Right atrium auricular region (tissue), 2 donors: ENCODE measurements at places on chromosomes 7 and 10. TPM values are rescaled to one million over a fixed set of nuclear protein-coding genes. Genes with fewer than 3 reads are reported as not detected.

- DNase-seq = no peak
Observed at GRCh38 chr10:88557658-88558057, 25.5 kb downstream of the RNLS start.

DNA sequence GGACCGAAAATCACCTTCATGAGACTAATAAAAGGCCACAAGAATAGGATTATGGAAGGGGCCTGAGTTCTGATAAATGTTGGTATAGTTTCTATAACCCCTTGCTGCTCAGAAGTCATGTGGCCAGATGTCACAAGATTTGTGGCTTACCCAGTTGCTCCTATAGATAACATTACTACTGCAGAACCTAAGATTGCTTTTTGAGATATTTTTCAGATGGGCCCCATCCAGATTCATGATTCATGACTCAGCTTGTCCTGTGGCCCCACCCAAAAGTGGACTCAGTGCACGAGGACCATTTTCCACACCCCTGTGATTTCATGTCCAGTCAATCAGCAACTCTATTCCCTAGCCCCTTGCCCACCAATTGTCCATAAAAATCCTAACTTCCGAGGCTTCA, 209.0 kb downstream of the ACTR3B start:
- no peak for DNase-seq

YKT6 gene
- 44.9 TPM for total RNA-seq

NPSR1 gene
- total RNA-seq = not detected

GRCh38 chr10:63646491-63646890, 125.3 kb downstream of the REEP3 start:
- no peak for DNase-seq

DNA sequence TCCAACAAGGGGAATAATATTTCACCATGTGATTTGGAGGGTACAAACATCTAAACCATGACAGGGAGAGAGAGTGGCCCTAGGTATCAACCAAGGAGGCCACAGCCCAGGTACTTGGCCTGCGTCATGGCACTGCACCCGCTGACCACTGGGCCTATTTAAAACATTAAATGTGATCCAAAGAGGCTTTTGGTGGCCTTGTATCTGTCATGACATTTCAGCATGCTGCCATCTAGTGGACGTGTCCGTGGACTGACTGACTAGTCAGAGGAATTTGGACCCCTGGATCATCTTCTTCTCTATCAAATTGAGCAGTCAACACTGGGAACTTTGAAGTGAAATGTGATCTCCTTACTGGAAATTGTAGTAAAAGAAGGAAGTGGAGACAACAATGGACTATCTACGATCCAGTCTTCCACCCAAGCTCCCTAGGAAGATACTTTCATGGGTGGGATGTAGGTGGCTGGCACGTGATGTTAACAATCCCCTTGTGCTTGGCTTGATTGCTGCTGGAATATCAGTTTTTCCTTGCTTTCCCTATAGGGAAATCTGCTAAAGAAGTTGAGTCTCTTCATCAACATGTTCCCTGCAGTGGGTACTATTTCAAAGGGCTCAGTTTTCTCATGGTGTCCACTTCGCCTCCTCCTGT, 24.6 kb upstream of the ITGA8 start:
- no peak for DNase-seq
